ENCODE measurements at places on chromosomes 6 and 20.

GRCh38 chr6:124964764-124965105 is 2.5 kb downstream of the RNF217 start:
- DNase-seq: no peak

DNA sequence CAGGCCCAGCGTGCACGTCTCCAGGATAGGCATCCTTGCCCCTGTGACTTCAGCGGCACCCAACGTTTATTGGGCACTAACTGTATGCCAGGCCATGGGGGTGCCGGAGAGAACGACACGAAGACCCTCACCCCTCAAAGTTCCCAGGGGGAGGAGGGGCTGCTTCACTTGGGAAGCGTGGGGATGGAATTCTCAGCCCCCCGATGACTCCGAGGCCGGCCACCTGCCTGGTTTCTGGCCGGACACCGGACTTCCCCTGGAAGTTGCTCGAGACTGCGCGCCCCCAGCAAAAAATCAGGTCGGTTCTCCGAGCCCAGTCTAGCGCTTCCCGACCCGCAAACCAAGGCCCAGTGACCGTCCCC is 275 bp upstream of the MAVS start:
- no peak for DNase-seq

DNA sequence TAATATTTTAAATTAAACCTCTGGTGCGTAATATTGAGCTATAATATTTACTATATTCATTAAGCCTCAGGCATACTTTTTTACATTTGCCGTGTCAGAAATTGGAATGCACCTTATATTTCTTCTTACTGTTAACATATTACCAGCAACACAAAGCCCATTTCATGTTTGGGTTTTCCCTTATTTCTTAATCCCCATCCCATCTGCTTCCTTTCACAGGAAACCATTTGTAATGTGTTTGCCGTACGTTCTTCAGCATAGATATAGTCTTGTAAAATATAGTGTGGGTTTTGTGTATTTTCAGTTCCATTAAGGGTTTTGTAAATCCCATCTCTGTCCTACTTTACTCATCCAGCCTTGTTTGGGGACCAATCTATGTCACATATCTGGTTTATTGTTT is 6.5 kb downstream of the EYS start:
- DNase-seq: no peak

DNA sequence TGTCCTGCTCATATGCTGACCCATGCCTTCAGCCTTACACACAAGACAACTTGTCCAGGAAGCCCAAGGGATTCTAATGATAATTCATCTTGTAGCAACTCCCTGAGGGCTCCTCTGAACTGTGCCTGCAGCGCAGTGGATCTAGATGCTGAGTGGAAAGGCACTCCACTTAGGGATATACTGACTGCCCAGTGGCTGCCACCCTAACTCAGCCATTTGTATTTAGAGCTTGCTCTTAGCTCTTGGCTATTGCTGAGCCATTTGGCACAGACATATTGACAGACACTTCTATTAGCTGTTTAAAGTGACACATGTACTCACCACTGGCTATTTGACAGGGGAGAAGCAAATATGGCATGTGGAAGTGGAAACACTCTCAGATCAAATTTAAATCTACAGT is 278.3 kb upstream of the SGK1 start:
- no peak for DNase-seq

GRCh38 chr6:16623029-16623653 is 138.1 kb downstream of the ATXN1 start:
- no peak for DNase-seq

GRCh38 chr20:16711661-16712258 is 18.1 kb upstream of the SNRPB2 start:
- DNase-seq: no peak

GRCh38 chr6:45611491-45611890 is 233.8 kb upstream of the SUPT3H start:
- DNase-seq: no peak

- DNase-seq: no peak
Measured at GRCh38 chr6:152135755-152136448, 328.4 kb downstream of the ESR1 start.

- DNase-seq: no peak
Measured at GRCh38 chr6:136050475-136050874, 199.0 kb downstream of the PDE7B start.

GRCh38 chr20:17857639-17858449 is 110.8 kb downstream of the SNX5 start:
- no peak for DNase-seq

DNA sequence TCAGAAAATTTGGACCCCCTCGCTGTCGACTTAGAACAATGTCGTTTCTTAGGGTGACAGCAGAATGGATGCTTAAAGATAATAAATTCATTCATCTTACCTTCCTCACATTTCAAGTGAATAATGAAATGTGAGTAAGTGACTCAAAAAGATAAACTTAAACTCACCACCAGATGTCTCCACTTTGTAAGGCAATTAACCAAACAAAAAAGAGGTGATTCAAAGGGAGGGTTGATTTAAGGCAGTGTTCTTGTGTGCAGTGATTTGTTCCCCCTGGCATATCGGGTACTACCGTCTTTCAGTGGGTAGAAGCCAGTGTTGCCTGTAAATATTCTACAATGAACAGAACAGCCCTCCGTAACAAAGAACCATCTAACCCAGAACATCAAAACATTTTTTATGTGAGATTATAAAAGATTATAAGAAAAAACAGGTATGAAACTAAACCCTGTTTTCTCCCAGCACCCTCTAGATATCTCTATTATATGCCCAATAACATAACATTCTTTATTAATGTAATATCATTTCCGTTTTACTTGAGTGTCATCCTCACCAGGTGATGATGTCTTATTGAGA is 589.7 kb downstream of the CBLN4 start:
- DNase-seq: no peak

- no peak for DNase-seq
Measured at GRCh38 chr6:145225500-145225899, 509.8 kb downstream of the EPM2A start.

- no peak for DNase-seq
Measured at GRCh38 chr6:37257320-37257633, 295 bp upstream of the TBC1D22B start.

DNA sequence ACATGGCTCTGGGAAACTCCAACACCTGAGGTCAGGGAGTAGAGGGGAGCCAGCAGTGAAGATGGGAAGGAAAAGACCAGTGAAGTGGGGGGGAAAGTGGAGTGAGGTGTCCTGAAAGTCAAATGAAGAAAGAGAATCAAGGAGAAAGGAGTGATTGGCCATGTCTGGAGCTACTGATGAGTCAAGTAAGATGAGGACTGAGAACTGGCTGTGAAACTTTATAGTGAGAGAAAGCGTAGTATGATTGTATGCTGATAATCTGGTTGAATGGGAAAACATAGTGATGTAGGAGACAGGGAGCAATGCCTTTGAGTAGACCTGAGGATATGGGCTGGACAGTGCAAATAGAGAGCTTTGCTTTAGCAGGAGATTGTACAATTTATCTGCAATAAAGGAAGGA is 183.6 kb upstream of the GMDS start:
- DNase-seq: no peak

GRCh38 chr20:58102744-58103516 is 125.5 kb downstream of the ANKRD60 start:
- no peak for DNase-seq

- DNase-seq: no peak
Measured at GRCh38 chr6:169923468-169924464, 172.3 kb downstream of the ERMARD start.
